GF-D8 (cell line): ENCODE measurements at places on chromosomes 16 and 17.

GRCh38 chr17:64133546-64134215 is 3.7 kb upstream of the ERN1 start:
- DNase-seq: peak; percentile 18

GRCh38 chr17:20066253-20066652 is 57.1 kb downstream of the SPECC1 start:
- no peak for DNase-seq

- no peak for DNase-seq
These were observed 67.7 kb downstream of the MPRIP start for GRCh38 chr17:17109907-17110306.

- DNase-seq: no peak
These were observed 23.2 kb upstream of the CACNG1 start for GRCh38 chr17:67021196-67021595.

GRCh38 chr17:77556383-77557061 is 402.0 kb upstream of the TNRC6C start:
- no peak for DNase-seq

DNA sequence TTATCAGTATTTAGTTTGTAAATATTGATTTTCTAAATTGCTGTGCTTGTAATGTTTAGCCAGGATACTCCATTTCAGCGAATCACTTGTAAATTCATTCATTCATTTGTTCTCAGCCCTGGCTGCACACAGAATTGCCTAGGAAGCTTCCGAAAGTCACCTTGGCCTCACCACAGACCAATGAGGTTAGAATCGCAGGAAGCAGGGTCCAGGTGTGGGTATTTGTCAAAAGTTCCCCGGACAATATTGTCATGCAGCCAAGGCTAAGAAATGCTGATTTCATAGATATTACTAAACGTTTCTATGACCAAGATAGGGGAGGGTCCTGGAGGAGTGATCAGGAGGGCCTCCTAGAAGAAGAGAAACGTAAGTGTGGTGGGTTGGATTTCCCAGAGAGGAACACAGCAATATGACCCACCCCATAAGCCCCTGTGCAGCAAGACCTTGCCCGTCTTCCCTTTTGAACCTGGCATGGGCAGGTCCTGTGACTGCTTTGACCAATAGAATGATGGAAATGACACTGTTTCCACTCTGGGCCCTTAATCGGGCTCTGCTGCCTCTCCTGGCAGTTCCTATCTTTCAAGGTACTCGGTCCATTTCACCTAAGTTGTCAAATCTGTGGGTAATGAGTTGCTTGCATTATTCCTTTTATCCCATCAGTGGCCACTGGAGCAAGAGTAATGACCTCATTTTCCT is 238.7 kb downstream of the FOXL1 start:
- no peak for DNase-seq

GRCh38 chr17:17179371-17179827 is 26.7 kb downstream of the PLD6 start:
- no peak for DNase-seq

GRCh38 chr16:83171396-83171795 is 544.6 kb downstream of the CDH13 start:
- DNase-seq: peak; percentile 44
